Upper lobe of right lung (tissue), 1 donor: ENCODE measurements at places on chromosomes 6 and 20.

- no peak for DNase-seq
- no peaks in the 10 kb centered on the region for H3K27me3 ChIP-seq
- H3K27ac ChIP-seq, result no peak overlapping the region
- H3K4me1 ChIP-seq, result peaks cover 29% of the 10 kb centered on the region
- H3K4me3 ChIP-seq, result no peak overlapping the region
These were observed 73.3 kb downstream of the MRPL14 start for GRCh38 chr6:44053760-44054556.

DNA sequence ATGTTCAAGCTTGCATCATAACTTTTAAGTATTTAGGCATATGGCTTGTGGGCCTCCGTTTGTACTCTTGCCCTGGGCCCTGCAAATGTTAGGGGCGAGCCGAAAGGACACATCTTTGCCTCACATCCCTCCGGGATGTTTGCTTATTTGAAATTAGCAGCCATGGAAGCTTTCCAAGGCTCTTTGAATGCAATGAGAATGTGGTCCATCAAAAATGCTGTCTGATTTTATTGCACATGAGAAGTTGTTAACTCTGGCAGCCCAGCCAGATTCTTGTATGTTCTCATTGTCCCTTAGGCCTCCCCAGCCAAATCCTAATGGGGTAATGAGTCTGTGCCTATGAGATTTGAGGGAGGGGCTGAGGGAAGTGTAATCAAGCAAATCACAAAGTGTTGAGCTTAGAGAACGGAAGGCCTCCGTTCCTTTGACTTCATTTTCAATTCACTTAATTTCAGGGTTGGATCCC, 261.2 kb upstream of the MARCKS start:
- H3K4me3 ChIP-seq, result no peak overlapping the region
- no peak for DNase-seq
- H3K4me1 ChIP-seq, result peaks cover 5% of the 10 kb centered on the region
- H3K27ac ChIP-seq, result peak overlapping the region; percentile 45

DNA sequence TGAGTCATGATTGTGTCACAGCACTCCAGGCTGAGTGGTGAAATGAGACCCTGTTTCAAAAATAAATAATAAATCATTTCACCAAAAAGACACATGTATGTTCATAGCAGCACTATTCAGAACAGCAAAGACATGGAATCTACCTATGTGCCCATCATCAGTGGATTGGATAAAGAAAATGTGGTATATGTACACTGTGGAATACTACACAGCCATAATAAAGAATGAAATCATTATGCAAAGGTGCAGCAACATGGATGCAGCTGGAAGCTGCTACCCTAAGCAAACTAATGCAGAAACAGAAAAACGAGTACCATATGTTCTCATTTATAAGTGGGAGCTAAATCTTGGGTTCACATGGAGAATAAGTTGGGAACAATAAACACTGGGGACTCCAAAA, 33.1 kb downstream of the ZNF451 start:
- H3K27ac ChIP-seq, result no peak overlapping the region
- peaks cover 2% of the 10 kb centered on the region for H3K4me1 ChIP-seq
- no peaks in the 10 kb centered on the region for H3K27me3 ChIP-seq
- no peak overlapping the region for H3K4me3 ChIP-seq

DNA sequence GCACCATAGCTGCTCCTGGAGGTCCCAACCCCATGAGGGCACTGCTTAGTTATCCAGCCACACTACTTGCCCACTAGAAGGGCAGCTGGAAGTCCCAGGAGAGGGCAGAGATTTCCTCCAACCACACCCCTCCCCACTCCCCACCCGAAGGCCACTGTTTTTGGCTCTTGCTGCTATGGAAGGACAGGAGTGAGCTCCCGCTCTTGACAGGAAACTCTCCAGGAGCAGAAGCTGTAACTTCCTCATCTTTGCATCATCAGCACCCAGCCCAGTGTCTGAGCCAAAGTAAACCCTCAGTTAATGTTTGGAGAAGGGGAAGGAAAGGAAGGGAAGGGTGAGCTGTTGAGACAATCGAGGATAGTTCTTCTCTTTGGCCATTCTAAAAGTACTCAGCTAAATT, 120.7 kb downstream of the MTFR2 start:
- DNase-seq, result no peak
- peaks cover 5% of the 10 kb centered on the region for H3K4me1 ChIP-seq
- no peaks in the 10 kb centered on the region for H3K36me3 ChIP-seq

DNA sequence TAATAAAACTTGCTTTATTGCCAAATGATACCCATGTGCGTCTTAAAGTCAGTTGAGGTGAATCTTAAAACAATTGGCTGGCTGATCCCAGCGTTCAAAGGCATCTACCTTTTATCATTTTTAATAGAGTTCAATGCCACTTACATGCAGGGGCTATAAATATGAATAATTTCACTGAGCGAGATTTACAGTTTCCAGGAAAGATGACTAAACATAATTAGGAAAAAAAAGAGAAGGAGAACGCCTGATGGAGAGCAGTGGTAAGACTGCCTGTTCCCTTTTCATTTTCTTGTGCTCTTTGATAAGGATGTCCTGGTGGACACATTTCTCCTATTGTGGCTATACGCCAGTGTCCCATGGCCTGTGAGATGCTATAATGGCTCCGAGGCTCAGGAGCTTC, 139.9 kb upstream of the SLC22A23 start:
- H3K27ac ChIP-seq, result no peak overlapping the region
- H3K27me3 ChIP-seq, result no peaks in the 10 kb centered on the region
- no peak overlapping the region for H3K4me3 ChIP-seq
- H3K36me3 ChIP-seq, result no peaks in the 10 kb centered on the region

GRCh38 chr20:25226433-25227316, 21.2 kb upstream of the PYGB start:
- no peak overlapping the region for H3K4me3 ChIP-seq
- no peaks in the 10 kb centered on the region for H3K27me3 ChIP-seq
- H3K4me1 ChIP-seq, result peaks cover 24% of the 10 kb centered on the region
- H3K27ac ChIP-seq, result peak overlapping the region; percentile 55
- peaks cover 5% of the 10 kb centered on the region for H3K36me3 ChIP-seq
- DNase-seq, result no peak

DNA sequence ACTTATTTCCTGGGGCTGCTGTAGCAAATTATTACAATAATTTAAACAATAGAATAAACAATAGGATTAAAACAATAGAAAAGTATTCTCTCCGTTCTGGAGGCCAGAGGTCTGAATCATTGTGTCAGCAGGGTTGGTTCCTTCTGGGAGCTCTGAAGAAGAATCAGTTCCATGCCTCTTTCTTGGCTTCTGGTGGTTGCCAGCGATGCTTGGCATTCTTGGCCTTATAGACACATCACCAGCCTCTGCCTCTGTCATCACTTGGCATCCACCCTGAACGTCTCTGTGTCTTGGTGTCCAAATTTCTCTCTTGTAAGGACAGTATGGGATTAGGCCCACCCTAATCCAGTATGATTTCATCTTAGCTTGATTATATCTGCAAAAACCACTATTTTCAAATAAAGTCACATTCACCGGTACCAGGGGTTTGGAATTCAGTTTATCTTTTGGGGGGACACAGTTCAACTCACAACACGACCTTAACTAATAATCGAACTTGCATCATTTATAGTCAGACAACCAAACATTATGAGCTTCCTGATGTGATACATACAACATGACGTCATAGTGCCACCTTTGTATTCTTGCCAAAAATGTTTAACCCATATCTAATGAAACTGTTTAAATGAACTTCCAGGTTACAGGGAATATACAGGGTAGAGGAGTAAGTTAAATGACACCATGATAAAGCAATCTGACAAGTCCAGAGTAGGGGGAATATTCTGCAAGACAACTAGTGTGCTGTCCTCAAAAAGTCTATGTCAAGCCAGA, 84.7 kb upstream of the RNF24 start:
- H3K4me3 ChIP-seq, result no peak overlapping the region
- H3K27ac ChIP-seq, result no peak overlapping the region
- H3K4me1 ChIP-seq, result no peaks in the 10 kb centered on the region

DNA sequence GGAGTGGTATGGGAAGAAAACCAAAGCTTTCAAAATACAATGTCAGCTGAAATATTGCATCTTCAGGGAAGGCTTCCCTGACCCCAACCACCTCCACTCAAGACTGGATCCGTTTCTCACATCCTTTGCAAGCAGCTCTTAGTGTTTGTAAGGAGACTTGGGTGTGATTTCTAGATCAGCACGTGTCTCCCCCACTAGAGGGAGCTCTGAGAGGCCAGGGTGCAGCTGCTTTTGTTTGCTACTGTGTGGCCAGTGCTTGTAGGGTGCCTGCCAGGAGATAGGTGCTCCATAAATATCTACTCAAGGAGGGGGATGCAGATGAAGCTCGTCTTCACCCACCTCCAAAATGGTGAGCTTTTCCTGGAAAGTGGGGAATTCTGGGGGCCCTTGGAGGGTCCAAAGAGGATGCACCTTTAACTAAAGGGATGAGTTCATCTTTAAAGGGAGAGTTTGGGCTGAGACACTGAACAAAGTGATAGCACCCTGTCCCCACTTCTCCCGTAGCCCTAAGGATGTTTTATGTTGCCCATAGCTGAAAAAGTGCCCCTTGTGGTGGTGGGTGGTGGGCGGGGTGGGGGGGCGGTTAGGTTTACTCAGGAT, 52.6 kb upstream of the MAFB start:
- H3K27me3 ChIP-seq, result no peaks in the 10 kb centered on the region
- H3K27ac ChIP-seq, result no peak overlapping the region
- H3K4me1 ChIP-seq, result no peaks in the 10 kb centered on the region
- no peak overlapping the region for H3K4me3 ChIP-seq
- H3K36me3 ChIP-seq, result no peaks in the 10 kb centered on the region

- H3K4me1 ChIP-seq, result peaks cover 20% of the 10 kb centered on the region
- H3K4me3 ChIP-seq, result no peak overlapping the region
- no peak for DNase-seq
- no peaks in the 10 kb centered on the region for H3K27me3 ChIP-seq
- H3K27ac ChIP-seq, result no peak overlapping the region
- H3K36me3 ChIP-seq, result no peaks in the 10 kb centered on the region
These were observed 42.1 kb upstream of the SRF start for GRCh38 chr6:43128926-43129325.
